ENCODE measurements at places on chromosomes 7 and 10.

GRCh38 chr7:74405191-74405898, 48.4 kb upstream of the GTF2IRD1 start:
- DNase-seq = no peak

GRCh38 chr7:98630149-98630548, 13.1 kb downstream of the NPTX2 start:
- DNase-seq = no peak

- no peak for DNase-seq
Observed at GRCh38 chr10:91564508-91564907, 68.4 kb downstream of the PPP1R3C start.

DNA sequence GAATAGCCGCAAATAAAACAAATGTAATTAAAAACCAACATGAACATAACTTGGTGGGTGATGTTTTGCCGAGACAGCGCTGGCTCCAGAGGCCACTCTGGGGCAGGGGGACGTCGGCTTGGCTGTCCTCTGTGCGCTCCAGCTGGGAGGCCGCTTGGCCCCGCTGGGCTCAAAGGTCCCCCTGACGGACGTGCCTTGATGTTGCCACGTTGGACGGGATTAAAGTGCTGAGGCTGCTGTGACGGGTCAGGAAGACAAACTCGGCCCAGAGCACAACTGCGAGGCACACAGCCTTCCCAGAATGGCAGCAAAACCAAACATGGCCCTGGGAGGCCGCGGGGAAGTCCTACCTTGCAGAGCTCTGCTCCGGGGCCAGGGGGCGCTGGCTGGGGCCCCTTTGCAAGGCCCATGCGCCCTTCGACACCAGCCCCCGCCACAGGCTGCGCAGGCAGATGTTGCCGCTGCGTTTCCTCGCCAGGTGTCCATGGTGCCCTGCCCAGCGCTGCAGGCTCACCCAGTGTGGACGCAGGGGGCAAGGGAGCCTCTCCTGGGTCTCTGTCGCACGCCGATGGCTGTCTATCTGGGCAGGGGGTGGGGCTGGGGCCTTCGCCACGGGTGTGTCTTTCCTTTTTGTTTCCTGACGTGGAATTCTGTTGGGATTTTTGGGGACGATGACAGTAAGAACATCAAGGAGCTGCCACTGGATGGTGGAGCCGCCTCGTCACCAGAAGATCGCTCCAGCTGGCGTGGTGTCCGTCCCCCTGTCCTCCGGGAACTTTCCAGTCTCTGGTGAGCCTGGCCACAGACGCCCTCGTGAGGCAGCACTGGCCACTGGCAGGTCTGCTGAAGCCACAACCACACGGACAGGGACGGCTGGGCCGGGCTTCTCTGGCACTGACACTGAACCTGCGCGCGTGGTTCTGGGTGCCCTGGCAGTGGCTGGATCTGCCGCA, 99.6 kb upstream of the DIP2C start:
- DNase-seq = no peak

GRCh38 chr7:129750091-129750490, 138.6 kb downstream of the NRF1 start:
- DNase-seq = no peak

GRCh38 chr10:78408671-78409472, 375.2 kb downstream of the RPS24 start:
- DNase-seq = no peak

GRCh38 chr10:23230582-23230981, 38.5 kb downstream of the PTF1A start:
- no peak for DNase-seq

GRCh38 chr7:31092606-31093005, 40.5 kb downstream of the ADCYAP1R1 start:
- no peak for DNase-seq

DNA sequence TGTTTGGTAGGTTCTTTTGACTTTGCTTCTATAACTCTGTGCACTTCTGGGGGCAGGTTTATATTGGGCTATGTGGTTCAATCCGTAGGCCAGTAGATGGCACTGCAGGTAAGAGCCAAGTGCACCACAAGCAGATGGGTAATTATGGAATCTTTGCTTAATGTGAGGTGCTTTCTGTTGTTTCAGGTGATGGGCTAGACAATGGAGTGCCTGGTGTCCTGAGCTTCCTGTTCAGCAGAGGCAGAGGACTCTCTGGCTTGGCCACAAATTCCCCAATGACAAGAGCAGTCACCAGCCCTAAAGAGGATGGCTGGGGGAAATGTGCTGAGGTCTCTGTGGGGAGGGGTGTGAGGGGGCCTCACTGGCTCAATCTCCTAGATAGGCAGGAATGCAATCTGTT, 455.0 kb downstream of the CCSER2 start:
- no peak for DNase-seq

- no peak for DNase-seq
Observed at GRCh38 chr10:7243873-7244272, 167.0 kb downstream of the SFMBT2 start.

GRCh38 chr10:120421250-120421649, 35.8 kb upstream of the PLPP4 start:
- DNase-seq = no peak

DNA sequence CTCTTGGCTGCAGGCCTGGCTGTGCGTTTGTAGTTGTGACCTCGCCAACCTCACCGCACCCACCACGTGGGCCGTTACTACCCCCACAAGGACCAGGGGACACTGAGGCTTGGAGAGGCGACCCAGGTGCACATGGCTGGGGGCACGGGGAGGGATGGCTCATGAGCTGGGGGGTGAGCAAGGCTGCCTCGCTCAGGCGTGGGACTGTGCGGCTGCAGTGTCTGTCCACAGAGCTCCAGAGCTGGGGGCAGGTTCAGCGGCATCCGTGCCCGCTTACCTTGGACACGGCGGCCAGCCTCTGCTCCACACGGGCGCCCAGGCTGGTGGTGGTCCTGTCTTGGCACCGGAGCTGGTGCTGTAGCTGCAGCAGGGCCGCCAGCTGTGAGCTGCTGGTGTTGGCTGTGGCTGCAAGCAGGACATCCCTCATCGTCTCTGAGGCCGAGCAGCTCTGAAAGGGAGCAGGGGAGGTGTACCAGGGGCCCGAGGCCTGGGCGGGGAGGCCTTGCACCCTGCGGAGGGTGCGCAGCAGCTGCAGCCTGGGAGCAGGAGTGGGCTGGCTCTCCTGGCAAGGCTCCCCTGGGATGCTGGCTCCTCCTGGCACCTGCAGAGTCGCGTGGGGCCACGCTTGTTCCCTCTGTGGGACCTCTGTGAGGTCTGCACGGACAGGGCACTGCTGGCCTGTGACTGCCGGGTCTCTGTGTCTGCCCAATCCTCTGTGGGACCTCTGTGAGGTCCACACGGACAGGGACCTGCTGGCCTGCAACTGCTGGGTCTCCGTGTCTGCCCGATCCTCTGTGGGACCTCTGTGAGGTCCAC, 60.0 kb upstream of the NKX6-2 start:
- DNase-seq = no peak

Data from stimulated activated CD8-positive, alpha-beta memory T cell treated with anti-CD3 and anti-CD28 coated beads, Interleukin-2, amount 100 ng/mL, for 1 hour (primary cell).